ENCODE measurements at places on chromosomes 3 and 15.

DNA sequence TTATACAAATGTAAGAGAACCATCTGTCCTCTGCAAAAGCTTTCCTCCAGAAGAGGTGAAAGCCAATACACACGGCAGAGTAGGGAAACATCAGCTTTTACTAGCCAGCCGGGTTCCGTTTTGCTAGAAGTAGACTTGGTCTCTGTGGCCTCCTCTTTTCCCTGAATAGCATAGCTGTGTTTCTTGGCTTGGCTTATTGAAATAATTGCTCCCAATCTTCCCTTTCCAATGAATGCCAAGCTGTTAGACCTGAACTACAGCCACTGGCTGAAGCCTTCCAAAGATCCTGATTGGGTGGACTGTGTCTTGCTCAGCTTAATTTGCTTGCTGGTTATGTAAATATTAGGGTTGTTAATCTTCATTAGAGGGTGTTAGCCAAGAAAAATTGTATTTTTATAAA is 157.8 kb upstream of the ROPN1 start:
- DNase-seq: no peak

- DNase-seq: no peak
Observed at GRCh38 chr3:15458212-15458780, 30.9 kb downstream of the EAF1 start.

DNA sequence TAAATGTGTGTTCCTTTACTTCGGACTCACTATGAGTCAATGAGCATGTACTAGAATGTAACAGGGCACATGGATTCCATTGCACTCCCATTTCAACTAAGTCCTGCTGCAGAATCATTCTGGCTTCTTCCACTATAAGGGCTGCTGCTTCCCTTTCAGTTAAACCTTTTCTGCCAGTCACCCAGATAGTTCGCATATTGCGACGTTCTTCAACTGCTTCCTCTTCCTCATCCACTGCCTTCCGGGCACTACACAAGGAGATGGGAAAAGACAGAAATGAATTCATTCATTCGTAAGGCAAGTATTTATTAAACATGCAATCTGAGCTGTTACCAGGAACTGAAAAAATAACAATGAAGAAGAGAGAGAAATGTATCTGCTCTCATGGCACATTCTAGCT is 55.6 kb downstream of the POLQ start:
- no peak for DNase-seq

DNA sequence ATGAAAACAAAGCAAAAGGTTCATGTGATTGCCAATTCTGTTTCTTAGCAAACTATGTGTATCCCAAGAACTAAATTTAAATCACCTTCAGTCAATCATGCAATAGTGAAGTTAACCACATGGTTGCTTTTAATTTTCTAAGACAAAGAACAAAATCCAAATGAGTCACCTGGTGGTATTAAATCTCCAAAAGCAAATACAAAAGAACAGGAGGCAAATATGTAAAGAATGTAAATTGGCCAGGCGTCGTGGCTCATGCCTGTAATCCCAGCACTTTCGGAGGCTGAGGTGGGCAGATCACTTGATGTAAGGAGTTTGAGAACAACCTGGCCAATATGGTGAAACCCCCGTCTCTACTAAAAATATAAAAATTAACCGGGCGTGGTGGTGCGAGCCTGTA is 54.2 kb upstream of the PIK3R4 start:
- DNase-seq: no peak

DNA sequence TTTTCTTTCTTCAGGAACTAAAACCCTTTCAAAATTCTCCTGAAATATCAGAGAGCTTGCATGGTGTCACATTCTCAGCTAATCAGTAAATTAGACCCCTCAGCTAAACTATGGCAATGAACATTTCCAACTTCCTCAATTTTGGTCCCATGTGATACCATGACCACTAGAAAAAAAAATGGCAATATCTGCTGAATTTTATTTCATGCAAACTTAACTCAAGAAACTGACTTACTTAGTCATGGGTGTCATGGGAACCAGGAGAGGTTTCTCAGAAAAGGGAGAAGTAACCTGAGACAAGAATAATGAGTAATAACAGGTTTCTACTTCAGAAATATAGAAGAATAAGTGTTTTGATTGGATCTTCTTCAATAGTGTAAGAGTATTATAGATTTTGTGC is 784.6 kb upstream of the ALCAM start:
- no peak for DNase-seq

DNA sequence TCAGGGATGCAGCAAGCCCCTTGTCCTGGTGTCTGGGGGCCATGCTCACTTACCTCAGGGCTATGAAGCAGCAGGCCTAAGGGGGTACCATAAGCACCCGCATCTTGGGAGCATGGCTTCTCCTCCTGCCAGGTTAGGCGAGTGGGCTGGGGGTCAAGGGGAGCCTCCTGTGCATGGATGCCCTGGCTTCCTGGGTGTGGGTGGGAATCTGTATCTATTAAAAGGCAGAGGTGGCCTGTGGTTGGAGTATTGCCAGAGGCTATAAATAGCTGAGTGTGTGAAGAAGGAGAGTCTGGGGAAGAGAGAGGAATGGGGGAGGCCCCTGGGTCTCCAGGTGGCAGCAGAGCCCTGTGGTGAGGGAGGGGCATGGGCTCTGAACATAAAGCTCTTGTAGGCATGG is 19.5 kb downstream of the ACVR2B start:
- no peak for DNase-seq
